ENCODE measurements at places on chromosomes 3 and 15.

DNA sequence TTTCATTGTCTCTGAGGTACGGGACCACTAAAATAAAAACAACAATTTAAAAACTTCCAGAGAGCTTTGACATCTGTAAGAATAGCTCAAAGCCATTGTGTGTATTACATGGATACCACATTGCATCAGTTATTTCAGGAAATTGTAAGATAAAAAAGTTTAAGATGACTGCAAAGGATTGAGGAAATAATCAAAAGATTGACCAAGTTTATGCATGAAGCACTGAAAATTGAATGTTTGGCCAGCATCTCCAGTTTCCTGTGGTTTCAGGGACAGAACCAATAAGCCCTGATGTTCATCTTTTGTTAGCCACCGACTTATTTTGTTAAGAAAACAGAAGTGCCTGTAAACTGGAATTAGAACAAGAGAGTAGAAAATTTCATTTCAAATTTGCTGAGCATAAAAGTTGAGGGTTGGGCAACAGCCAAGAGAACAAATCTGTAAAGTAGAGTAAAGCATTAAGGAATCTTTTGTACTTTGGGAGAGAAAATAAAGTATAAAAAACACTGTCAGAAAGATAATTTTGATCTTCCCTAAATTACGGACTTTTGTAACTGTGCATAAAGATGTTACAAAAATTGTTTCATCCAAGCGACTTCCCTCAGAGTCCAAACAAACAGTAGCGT, 211.5 kb upstream of the P2RY1 start:
- no peak for DNase-seq

- no peak for DNase-seq
These were observed 74.3 kb upstream of the P2RY1 start for GRCh38 chr3:152760591-152760990.

GRCh38 chr3:152836269-152836668, 1.3 kb downstream of the P2RY1 start:
- no peak for DNase-seq

DNA sequence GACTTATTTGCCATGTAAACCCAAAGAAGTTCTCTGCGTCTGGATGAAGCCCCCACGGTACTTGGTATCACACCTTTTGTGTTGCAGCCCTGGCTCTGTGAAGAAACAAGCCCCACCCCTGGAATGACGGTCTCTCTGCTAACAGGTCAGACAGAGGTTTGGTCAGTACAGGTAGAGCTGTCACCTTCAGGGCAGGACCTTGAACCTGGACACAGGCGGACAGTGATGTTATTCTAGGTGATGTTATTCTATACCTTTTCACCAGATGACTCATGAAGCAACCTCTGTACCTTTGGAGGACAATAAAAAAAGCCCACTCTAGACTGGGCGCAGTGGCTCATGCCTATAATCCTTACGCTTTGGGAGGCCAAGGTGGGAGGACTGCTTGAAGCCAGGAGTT, 11.0 kb upstream of the GMPPB start:
- no peak for DNase-seq

DNA sequence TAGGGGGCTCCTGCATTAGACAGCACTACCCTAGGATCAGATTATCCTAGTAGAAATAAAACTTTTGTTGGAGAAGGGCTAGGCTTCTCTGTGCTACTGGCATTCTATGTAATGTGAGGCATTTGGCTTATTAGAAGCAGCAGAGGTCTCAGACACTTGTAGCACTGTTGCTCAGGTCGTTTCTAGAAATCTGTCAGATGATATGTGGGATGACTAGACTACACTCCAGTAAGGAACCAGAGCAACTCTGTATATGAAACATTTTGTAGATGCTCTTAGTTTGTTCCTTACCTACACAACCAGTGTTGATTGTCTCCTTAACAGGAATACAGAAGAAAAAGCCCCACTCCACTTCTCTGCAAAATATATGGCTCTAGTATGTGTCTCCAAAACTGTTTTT, 21.9 kb upstream of the FBXL22 start:
- DNase-seq = no peak

DNA sequence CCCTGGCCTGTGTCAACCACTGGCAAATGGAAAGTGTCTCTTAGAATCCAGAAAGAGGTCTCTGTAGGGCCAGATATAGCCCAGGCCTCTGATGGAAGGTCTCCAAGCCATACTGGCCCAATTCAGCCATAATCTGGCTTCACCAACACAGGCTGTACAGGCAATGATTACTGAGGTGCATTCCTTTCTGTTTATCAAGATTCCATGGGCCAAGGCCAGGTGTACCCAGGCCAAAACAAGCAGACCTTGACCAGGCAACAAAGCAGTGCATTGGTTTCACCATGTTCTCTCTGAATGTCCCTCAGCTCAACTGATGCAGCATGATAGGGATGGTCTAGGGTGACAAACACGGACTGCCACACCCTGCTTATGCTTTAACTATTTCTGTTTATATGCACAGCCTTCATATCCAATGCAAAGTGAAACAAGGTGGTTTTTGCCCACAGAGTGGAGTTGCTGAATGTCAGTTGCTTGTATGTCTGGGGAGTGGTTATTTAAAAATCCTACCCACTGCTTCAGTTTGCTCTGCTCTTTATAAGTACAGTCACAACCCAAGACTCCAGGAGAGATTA, 25.2 kb downstream of the CCNL1 start:
- no peak for DNase-seq

GRCh38 chr3:161859865-161860450, 363.4 kb downstream of the OTOL1 start:
- no peak for DNase-seq

- DNase-seq = no peak
These were observed 22.9 kb downstream of the BBX start for GRCh38 chr3:107545680-107546120.

- no peak for DNase-seq
These were observed 2.0 kb upstream of the GANC start for GRCh38 chr15:42270996-42271395.

DNA sequence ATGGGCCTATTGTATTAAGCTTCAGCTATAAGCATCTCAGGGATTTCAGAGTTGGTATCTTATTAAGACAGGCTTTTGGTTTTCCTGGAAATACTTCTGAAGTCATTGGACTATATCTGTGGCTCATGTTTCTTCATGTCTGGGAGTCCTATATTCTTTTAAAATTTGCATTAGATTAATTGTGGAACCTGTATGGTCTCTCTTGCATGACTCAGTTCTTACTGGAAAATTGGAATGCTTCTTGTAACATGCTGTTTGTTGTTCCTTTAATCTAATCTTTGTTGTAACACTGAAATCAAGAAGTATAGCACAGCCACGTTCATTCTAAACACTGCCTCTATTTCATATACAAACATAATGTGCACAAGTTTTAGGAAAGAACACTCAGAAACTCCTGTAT, 208.1 kb downstream of the RBMS3 start:
- no peak for DNase-seq

- DNase-seq = no peak
These were observed 269.9 kb upstream of the GADL1 start for GRCh38 chr3:31164381-31164780.

DNA sequence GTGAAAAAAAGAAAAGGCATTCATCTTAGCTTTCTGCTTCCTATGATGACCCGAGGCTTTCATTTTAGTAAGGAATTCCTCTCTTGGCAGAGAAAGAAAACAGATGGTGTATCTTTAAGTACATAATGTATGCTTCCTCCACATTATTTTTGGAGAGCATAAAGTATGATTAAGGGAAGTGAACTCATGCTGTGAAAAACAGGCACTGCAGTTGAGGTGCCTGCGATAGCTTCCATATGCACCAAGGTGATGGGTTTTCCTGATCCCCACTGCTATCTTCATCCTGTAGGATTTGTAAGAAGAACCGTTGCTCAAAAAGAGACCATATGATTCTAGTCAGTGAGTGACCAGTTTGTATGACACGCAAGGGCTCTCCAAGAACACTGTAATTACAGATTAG, 411.5 kb upstream of the MCTP2 start:
- DNase-seq = no peak

- no peak for DNase-seq
These were observed 23.1 kb downstream of the ABHD2 start for GRCh38 chr15:89111352-89111751.

- DNase-seq = no peak
These were observed 100.0 kb downstream of the MAGI1 start for GRCh38 chr3:65938676-65939075.

GRCh38 chr3:77102951-77103769, 63.3 kb downstream of the ROBO2 start:
- DNase-seq = no peak

GRCh38 chr3:177206936-177207335, 9.7 kb upstream of the TBL1XR1 start:
- no peak for DNase-seq

GRCh38 chr15:56245871-56246814, 2.5 kb upstream of the RFX7 start:
- DNase-seq = peak; percentile 79

GRCh38 chr15:41713047-41713446, 52.8 kb downstream of the MGA start:
- DNase-seq = no peak

DNA sequence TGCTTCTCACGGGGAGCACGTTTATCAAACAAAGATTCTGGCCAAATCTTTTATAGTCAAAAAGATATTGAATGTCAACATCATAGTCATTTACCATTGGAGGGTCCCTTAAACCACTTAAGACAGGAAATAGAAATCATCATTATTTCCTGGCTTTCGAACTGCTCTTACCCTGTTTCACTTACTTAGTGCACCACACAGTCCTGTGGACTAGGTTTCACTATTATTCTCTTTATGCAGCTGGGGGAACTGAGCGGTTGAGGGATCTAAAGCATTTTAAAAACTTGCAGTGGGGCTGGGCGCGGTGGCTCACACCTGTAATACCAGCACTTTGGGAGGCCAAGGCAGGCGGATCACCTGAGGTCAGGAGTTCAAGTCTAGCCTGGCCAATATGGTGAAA, 13.7 kb upstream of the TPRG1 start:
- no peak for DNase-seq

- DNase-seq = no peak
These were observed 835 bp upstream of the GMPPB start for GRCh38 chr3:49724586-49724985.

GRCh38 chr3:169347597-169347996, 315.9 kb downstream of the MECOM start:
- DNase-seq = no peak

DNA sequence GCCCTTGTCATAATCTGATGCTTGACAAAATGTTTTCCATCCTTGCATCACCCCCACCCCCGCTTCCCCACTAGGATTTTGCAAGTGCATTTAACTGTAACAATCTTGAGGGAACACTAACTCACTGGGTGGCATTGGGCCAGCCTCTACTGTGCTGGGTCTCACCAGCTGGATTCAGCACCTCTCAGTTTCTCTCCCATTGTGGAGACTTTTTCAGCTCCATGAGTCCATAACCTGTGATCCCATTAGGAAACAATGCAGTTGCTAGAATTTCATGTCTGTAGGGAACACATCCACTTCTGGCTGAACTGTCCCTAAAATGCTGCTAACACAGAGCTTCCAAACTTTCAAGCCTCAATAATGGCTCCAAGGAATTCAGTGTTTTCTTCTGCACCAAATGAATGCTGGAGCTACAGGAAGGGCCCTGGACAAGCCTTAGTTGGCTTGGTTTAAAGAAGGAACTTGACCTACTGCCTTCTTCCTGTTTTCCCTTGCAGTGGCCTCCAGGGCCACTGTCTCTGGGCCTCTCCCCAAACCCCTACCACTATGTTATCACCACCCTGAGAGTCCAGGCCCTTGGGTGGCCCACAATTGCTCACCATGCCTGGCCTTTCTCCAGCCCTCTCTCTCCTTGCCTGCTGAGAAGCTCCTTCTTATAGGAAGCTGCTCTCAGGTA, 15.6 kb downstream of the CYP19A1 start:
- DNase-seq = no peak

- DNase-seq = no peak
These were observed 26.0 kb downstream of the CCDC33 start for GRCh38 chr15:74262151-74262550.

GRCh38 chr3:148707601-148708380, 10.1 kb downstream of the AGTR1 start:
- DNase-seq = no peak

- no peak for DNase-seq
These were observed 110.8 kb downstream of the TIGIT start for GRCh38 chr3:114404590-114404989.

- no peak for DNase-seq
These were observed 341.1 kb upstream of the NR2F2 start for GRCh38 chr15:95989392-95989791.

DNA sequence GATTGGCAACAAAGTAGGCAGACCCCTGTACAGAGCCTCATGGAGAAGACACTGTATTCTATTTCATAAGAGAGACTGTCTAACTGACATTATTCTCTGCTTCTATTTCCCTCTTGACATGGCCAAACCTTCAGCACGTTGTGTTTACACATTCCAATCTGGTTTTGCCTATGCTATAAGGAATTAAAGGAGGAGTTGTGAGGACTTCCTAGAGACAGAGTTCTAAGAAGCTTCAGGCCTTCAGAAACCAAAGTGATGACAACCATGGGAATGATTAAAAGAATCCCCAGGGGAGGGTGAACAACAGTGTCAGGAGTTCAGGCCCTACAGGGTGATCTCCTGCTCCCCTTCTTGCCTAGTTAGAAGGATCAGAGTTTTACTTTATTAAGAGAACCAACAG, 44.9 kb upstream of the CAPN7 start:
- DNase-seq = no peak

DNA sequence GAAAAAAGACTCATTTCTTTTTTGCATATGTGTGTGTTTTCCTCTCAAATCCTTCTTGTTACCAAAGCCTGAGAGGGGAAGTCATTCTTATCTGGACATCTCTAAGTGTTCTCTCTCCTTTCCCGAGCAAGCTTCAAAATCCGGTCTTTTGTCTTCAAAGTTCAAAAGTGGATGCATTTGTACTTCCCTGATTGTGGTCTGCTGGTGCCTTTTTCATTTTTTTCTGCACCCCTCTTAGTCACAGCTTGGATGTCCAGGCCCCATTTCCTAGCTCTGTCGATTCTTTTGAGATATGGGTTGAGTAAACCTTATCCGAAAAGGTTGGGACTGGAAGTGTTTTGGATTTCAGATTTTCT, 34.8 kb downstream of the EHD4 start:
- no peak for DNase-seq

GRCh38 chr3:13209634-13209997, 136.4 kb upstream of the IQSEC1 start:
- DNase-seq = no peak

GRCh38 chr3:188194332-188194731, 40.4 kb downstream of the LPP start:
- no peak for DNase-seq

GRCh38 chr15:70752193-70752635, 11.1 kb downstream of the UACA start:
- DNase-seq = no peak

GRCh38 chr3:118181274-118181673, 853.4 kb downstream of the IGSF11 start:
- no peak for DNase-seq
